ENCODE measurements at places on chromosomes 1 and 21.

DNA sequence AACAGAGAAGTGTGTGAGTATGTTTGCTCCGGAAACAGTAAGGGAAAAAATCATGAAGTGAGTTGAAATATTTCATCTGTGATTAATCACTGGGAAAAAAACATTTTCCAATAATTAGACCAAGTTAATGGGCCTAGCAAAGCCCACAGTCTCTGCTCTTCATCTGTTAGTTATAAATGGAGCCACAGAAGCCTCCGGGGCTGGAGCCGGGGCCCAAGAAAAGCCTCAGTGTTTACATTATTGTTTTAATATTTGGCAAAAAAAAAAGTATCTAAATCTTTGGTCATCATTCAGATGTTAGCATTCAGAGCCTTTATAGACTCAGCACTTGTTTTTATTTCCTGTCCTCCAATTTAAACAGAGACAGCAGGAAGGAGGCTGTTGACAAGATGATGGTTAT, 115.0 kb downstream of the UBE2U start:
- DNase-seq, result no peak

GRCh38 chr1:157399984-157400382, 152.3 kb downstream of the FCRL5 start:
- DNase-seq, result no peak

DNA sequence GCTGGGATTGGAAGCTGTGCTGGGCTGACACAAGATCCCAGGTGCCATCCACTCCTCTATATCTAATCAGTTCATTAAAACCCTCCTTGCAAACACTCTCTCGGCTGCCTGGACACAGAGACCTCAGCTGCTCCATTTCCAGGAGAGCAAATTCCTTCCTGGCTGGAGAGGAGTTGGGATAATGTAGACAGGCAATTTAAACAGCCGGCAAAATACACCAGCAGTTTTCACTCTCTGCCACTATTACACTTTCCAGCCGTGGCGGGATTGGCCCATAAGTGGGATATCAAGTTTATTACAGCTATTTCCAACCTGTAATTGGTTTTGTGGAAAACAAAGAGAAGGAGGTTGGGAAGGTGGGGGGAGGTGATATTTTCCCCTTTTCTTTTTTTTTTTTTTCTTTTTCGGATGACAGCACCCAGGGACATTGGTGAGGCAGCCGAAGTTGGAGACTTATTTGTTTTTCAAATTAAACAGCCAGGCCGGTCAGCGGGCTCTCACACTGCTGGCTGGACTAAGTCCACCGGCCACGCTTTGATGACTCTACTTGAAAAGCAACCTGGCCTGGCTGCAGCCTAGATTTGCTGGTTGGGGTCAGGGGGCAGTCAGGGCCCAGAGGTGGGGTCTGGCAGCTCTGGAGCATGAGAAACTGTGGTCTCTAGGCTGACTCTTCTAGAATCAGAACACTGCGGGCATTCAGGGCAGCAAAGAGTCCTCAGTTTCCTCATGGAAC, 177.4 kb downstream of the IGSF21 start:
- no peak for DNase-seq

DNA sequence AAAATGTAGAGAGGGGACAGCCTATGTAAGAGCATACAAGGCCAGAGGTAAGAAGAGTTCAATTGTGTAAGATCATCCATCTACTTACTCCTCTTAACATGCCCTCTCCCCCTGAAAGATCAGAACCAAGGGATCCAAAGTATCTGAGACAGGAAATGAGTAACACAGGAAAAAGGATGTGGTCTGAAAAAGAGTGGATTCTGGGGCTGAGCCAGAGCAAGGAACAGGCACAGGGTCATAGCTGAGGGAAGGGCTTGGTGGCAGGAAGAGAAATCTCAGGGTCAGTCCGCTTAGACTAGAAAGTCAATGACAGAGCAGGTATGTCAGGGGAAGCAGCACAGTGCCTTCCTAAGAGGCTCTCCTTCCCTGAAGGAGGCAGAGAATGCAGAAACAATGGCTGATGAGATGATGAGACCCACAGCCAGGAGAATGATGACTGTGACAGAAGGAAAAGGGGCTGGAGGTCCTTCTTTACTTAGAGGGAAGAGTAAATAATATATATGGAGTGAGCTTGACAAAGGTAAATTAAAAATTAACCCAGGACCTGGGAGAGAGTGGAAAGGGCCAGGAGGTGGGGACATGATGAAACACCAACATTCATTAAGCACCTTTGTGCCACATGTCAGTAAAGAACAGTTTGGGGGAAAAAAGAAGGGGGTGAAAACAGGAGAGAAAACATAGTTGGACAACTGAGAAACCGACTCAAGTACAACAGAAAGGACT, 26.2 kb upstream of the A3GALT2 start:
- DNase-seq, result peak; percentile 69

- DNase-seq, result no peak
Observed at GRCh38 chr21:45464309-45464708, 59.3 kb downstream of the COL18A1 start.

GRCh38 chr1:157495285-157495684, 57.0 kb downstream of the FCRL5 start:
- DNase-seq, result no peak

DNA sequence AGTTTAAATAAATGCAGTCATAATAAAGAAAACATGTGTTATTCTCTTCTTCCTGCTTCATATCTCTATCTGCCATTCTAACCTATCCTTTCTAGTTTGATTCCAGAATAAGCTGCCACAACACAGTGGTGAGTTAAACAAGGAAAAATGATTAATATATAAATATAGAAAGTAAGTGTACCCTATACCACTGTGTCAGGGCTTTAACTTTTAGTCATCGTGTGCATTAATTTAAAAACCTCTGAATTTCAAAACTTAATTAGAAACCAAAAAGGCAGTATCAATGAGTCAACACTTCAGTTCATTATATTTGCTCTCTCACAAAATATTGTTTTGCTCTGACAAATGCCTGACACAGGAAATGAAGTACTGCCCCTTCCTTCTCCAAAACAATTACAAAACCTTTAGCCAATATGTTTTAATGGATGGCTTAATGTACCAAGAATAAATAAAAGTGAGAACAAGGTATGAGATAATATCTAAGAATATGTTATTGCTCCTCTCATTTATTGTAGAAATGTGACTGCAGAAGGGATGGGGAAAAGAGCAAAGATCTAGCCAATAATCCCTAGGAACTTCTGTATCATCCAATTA, 634.8 kb downstream of the KCNT2 start:
- DNase-seq, result no peak

DNA sequence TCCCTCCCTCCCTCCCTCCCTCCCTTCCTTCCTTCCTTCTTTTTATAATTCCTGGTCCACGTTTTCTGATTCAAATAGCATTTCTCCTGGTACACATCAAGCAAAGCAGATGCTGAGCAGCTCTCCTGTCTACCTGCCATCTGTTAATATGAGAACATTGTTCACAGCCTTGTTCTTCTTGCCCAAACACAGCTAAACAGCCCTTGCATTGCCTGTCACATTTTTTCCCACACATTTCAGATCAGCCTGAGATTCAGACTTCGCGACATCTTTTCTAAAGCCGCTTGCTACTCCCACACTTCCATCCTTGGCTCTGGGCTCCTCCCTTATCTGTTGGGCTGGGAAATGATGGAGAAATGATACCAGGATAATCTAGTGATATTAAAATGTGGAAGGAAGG, 200.5 kb downstream of the PCP4 start:
- no peak for DNase-seq

DNA sequence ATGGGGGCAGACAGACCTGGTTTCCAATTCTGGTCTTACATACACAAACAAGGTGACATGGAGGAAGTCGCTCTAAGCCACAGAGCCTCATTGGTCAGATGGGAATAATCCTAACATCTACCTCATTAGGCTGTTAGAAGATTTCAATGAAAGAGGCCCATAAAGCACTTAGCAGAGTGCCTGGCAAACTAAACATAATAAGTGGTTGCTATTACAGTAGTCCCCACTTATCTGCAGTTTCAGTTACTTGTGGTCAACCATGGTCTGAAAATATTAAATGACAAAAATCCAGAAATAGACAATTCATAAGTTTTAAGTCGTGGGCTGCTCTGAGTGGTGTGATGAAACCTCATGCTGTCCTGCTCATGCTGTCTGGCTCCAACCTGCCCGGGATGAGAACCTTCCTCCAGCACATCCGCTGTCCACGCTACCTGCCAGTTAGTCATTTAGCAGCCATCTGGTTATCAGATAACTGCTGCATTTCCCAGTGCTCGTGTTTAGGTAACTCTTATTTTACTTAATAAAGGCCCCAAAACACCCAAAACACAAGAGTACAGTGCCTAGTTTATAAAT, 112.3 kb downstream of the DDX20 start:
- no peak for DNase-seq

DNA sequence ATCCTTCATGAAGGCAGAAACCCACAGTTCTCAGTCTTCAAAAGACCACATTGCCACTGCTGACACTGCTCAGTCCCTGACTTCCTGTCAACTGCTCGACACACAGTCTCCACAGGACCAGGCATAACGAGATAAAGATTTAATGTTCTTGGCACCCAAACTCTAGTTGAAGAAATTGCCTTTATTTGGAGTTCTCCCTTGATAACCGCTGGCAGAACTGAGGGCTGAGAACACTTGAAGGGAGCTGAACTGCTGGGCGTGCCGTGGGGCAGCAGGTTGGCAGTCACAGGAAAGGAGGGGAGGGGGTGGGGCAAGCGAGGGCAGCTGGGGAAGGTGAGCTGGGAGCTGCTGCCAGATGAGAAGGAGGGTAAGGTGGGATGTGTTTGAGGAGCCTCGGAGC, 15.9 kb downstream of the HENMT1 start:
- DNase-seq, result no peak

- no peak for DNase-seq
Observed at GRCh38 chr1:28895896-28896608, 18.3 kb upstream of the EPB41 start.

DNA sequence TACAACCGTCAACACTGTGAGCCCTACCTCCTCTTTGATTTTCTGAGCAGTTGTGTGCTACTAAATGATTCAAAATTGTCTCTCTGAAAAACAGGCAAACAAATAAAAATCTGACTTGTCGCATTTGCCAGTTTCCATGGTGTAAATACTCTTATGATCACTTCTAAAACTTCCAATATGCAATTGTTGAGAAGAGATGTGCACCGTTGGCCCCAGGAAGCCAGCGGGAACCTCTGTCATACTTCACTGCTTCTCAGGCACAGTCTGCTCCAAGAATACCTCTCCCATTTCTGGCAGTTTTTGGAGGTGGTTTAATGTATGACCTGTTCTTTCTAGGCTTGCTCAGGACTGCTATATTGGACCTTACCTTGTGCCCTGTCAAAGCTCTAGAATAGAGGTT, 196.0 kb upstream of the NCAM2 start:
- DNase-seq, result no peak

- no peak for DNase-seq
Observed at GRCh38 chr21:26490771-26491170, 82.3 kb downstream of the CYYR1 start.

DNA sequence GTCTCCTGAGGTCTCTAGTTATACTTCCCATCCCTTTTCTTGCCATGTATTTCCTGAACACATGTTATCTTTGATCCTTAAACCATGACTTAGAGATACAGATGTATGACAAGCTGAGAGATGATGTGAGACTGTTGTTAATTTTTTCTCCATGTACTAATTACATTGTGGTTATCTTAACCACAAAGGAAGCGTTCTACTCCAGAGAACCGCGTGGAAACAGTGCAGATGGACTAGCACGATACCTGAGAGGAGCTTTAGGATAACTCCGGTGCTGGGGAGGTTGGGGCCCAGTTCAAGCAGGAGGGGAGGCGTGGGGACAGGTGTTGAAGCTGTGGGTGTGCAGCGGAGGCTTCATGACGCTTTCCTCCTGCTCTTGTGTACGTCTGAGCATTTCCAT, 17.5 kb downstream of the PDE9A start:
- DNase-seq, result no peak

DNA sequence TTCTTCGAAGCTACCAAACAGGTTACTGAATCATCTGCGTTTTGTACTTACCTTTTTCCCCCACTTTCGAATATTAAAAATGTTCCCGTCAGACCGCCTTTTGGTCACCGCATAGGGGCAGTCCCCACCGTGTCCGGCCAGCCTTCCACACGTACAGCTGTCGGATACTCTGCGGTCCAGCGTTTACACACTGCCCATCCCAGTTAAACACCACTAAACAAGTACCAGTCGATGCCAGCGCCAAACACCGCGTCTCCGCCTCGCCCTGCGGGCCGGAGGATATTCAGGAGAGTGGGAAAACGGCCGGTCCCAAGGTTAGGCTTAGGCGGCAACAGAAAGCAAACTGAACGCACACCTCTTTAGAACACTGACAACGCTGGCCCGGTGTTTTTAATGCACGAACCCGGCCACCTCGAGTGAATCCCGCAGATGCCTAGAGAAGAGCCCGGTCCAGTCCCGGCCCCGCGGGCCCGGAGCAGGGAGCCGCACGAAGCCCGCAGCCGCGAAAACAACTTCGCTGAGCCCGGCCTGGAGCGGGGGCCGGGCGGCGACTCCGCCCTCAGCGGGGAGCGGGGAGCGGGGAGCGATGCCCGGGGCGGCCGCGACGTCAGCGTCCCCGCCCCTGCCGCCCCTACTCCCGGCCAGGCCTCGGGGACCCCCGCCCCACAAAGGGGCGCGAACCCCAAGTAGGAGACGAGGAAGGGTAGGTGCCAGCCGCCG, 730 bp upstream of the PHF13 start:
- no peak for DNase-seq

GRCh38 chr1:240169188-240169587, 77.5 kb downstream of the FMN2 start:
- no peak for DNase-seq

DNA sequence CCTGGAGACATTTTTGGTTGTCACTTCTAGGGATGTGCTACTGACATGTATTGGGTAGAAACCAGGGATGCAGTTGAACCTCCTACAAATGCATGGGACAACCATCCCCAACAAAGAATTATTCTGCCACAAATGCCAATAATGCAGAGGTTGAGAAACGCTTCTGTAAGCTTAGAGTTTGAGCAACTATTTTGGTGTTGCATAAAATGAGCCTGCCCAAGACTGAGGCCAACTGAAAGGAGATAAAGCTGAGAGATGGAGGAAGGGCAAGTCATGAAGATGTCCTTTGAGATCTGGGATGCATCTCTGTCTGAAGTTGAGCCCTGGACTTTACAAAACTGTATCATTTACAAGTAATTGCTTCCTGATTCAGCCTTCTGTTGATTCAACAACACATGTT, 106.9 kb downstream of the KCNJ15 start:
- DNase-seq, result no peak

DNA sequence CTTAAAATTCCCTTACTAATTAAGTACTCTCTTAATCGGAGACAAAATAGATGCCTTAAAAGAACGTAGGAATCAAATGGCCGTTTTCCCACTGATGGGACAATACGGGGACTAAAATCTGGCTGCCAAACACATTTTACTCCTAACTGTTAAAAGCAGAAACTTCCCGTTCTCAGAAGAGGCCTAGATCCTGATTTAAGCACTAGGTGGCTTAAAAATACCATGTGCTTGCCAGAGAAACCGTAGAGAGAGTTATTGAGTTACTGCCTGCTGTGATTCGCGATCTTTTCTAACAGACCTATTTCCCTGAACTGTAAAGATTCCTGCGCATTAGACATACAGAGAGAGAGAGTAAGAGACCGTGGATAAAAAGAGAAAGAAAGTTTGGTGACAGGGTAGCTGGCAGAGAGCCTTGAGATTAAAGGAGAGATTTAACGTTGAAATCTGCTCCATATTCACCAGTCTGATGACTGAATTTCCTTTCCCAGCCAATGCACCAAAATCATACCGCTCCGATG, 54.4 kb upstream of the STUM start:
- DNase-seq, result no peak

All from amniotic stem cell (primary cell).